Activated CD4-positive, alpha-beta T cell treated with anti-CD3 and anti-CD28 coated beads, Interleukin-2, amount 50 U/mL, for 48 hours (primary cell): ENCODE measurements at places on chromosomes 16 and 17.

GRCh38 chr17:19533718-19534561 is at the start of gene SLC47A1:
Gene SLC47A1 (plus strand): TSS chr17:19533854. CDS start chr17:19533940, 86 bp downstream.
- DNase-seq = peak; percentile 17

GRCh38 chr17:37737081-37737480 is 7.8 kb downstream of the HNF1B start:
- DNase-seq = no peak

DNA sequence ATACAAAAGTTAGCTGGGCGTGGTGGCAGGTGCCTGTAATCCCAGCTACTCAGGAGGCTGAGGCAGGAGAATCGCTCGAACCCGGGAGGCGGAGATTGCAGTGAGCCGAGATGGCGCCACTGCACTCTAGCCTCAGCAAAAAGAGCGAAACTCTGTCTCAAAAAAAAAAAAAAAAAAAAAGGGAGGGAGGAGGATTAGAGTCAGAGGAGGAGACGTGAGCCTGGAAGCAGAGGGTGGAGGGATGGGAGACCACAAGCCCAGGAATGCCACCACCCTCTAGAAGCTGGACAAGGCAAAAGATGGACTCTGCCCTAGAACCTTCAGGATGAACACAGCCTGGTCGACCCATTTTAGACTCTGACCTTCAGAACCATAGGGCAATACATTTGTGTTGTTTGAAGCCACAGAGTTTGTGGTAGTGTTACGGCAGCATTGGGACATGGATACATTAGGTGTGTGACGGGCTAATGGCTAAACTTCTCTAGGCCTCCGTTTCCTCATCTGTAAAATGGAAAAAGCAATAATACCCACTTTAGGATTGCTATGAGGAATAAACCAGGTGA is 2.1 kb upstream of the SMIM22 start:
- no peak for DNase-seq

DNA sequence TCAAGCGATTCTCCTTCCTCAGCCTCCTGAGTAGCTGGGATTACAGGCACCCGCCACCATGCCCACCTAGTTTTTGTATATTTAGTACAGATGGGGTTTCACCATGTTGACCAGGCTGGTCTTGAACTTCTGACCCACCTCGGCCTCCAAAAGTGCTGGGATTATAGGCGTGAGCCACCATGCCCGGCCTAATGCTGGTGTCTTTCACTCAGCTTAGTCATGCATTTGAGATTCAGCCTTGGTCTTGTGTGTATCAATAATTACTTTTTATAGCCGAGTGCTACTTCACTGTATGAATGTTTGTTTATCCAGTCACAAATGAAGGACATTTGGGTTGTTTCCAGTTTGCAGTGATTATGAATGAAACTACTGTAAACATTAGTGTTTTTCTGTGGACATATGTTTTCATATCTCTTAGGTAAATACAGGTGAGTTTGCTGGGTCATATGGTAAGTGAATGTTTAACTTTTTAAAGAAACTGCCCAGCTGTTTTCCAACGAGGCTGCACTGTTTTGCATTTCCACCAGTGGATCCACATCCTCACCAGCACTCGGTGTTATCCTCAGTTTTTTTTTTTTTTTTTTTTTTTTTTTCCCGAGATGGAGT is 11.0 kb upstream of the PLCG2 start:
- no peak for DNase-seq

- no peak for DNase-seq
Measured at GRCh38 chr17:10297691-10298090, 75.1 kb downstream of the MYH13 start.

DNA sequence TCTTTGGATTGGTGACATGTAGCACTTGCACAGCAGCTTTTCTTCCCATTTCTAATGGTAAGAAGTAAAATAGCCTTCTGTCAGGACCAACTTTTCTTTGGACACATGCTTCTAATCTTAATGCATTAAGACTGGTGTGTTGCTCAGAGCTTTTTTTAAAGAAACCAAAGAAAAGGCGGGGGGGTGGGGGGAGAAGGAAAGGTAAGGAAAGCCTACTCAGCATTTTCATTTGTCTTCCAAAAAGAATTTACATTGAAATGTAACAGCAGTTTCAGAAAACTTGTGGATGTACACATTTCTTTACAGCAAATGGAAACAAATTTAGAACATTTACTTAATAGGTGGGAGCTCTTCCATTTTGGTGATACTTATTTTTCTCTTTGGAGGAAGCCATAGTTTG is 49.6 kb downstream of the NLK start:
- no peak for DNase-seq

- no peak for DNase-seq
Measured at GRCh38 chr16:48340054-48340453, 45.2 kb downstream of the SIAH1 start.

DNA sequence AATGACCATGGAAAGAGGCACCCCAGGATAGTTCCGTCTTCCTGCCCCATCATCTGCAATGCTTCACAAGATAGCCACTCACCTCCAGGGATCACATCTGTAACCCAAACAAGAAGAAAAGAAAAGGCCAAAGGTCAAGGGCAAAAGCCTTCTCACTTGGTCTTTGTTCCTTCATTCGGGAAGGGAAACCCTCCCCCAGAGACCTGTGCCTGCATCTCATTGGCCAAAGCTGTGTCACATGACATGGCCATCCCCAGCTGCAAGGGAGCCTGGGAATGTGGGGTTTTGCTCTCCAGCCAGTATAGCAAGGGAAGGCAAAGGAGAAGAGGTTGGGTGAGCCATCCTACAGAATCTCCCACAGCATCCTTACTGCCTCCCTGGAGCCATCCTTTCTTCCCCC is 47.9 kb downstream of the NOL11 start:
- no peak for DNase-seq

DNA sequence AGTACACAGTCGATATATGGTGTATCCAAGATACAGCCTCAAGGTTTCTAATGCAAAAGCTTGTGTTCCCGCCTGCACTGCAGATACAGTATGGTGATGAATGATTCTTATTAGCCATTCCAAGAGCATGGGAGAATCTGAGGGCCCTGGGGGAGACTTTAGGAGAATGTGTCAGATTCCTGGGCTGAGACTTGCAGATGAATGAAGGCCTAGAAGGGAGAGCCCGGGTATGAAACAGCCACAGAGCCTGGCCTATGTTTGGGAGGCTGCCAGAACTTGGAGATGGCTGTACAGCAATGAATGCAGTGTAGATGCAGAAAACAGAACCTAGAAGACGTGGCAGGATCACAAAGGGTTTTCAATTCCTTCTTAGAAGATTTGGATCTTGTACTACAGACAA is 510.7 kb downstream of the HAPSTR1 start:
- no peak for DNase-seq

DNA sequence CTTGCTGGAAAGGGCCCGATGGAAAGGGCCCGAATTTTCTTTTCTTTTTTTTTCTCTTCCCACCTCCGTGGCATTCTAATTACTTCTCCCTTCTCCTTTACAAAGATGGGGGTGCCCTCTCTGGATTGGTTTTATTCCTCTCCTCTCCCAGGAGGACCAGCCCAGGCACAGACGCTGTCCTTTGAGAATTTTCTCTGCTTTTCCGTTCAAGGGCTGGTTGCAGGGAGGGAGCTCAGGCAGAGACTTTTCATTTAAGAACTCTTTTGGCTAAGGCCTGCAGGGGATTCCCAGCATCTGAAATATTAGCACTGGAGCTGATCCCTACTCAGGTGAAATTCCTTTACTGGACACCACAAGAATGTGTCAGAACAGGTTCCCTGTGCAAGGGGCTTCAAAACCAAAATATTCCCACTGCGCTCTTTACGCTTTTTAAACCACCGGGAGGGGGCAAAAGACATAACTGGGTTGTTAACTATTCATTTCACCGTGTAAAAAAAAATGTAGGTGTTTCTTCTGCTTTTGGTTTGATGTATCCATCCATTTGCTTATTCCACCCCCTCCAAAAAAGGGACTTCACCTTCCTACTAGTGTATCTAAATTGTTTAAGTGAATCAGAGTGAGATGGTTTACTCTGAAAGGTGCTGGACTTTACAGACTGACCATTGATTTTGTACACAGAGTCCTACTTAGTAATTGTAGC is 1.4 kb downstream of the NFAT5 start:
- DNase-seq = peak; percentile 23

DNA sequence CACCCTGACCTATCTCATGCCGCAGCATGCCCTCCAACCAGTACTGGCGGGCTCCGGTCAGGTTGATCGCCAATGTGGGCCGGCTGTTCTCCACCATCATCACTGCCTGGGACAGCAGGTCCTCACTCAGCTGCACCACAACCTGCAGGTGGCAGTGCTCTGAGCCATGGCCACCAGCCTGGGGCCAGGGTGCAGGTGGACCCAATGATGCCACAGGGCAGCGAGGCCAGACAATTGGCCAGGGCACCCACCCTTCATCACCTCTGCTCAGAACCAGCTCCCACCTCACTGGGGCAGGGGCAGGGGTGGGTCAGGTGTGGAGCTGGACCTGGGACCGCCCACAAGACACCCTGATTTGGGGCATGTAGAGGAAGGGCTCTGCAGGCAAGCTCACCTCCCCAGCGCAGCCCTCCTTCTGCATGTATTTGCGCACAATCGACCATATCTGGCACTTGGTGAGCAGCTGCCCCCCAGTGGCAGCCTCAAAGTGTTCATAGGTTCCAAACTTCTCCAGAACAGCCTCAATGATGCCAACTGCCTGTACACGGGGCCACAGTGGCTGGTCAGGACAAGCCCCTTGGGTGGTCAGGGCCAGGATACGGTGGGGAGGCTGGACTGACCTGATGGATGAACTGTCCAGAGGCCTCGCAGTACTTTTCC is 4.2 kb downstream of the MATCAP1 start:
- DNase-seq = no peak

- no peak for DNase-seq
Measured at GRCh38 chr17:36941265-36942010, 4.2 kb downstream of the LHX1 start.

- DNase-seq = no peak
Measured at GRCh38 chr16:86579268-86580062, 1.1 kb downstream of the FOXL1 start.

- no peak for DNase-seq
Measured at GRCh38 chr17:76264425-76264754, 758 bp upstream of the UBALD2 start.

DNA sequence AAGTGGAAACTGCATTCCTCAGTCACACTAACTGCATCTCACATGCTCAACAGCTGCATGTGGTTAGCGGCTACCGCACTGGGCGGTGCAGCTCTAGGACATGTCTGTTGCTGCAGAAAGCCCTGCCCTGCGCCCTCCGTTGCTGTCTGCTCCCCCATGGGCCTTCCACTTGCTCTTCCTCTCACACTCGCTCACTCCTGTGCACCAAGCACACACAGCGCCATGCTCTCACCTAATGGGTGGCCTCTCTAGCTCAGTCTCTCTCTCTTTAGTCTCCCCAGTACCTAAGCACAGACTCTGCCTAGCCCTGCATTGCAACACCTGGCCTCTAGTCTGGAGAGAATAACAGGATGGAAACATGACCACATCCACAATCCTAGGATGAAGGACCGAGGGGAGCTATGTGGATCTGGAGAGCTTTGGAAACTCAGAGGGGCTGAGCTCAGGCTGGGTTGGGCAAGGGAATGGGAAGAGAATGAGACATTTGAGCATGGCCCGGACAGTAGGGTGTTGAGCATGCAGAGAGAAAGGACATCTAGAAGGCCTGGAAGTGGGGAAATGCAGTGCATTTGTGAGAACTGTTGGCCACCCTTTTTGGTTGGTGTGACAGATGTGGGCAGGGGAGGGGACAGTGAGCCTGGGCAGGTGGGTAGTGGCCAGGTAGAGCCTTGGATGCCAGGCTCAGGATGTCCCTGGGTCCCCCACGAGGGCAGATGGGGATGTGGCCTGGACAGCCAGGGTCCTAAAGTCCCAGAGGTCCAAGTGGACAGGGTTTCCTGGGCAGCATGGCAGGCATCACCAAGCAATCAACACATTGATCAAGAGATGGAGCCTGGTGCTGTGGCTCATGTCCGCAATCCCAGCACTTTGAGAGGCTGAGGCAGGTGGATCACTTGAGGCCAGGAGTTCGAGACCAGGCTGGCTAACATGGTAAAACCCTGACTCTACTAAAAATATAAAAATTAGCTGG is 16.1 kb downstream of the SGCA start:
- no peak for DNase-seq

GRCh38 chr17:82383411-82383810 is 11.8 kb downstream of the UTS2R start:
- no peak for DNase-seq

DNA sequence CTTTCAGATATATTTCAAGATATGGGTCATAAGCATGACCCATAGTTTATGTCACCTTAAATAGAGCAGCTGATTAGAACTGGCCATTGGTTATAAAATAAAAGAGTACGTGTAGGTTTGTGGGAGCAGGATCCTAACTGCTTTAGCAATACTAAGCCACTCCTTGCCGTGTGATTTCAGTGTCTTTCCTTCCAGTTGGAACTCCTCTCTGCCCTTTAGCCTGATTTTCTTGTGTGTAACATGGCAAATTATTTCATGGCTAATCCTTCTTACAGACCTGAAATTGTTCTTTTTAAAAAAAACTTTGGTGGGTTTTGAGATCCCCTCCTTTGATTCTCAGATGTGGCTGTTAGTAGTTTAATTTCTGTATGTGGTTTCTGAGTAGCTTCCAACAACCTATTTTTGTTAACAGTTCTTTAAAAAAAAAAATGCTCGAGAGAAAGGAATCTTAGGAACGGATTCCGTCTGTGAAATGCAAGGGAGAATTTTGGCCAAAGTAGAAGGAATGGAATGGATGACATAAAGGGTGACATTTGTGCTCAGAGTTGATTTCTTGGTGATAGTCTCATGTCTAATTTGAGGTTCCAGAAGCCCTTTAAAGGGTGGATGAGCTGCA is 39.9 kb downstream of the DHRS7B start:
- DNase-seq = no peak

DNA sequence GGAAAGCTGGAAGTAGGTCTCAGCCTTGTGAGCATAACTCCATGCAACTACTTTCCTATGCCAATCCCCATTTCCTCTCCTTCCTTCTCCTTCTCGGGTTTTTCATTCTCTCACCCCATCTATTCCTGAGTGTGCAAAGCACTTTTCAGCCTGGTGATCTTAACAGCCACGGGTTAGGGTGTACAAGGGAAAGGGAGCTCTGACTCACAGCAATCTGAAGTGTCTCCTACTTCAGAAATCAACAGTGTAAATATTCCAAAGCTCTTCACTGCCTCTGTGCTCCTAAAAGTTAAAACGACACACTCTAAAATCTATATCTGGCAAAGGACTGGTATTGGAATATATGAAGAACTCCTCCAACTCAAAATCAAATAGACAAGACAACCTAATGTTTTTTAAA is 268.0 kb upstream of the IRX3 start:
- DNase-seq = no peak

- no peak for DNase-seq
Measured at GRCh38 chr16:13300066-13300840, 398.9 kb downstream of the SHISA9 start.

GRCh38 chr17:752002-752619 is at the start of gene GEMIN4:
Gene GEMIN4 (minus strand): TSS chr17:752264. CDS start chr17:752142, 122 bp downstream.
- DNase-seq = peak; percentile 98
